ENCODE measurements at places on chromosomes 6 and 20.

DNA sequence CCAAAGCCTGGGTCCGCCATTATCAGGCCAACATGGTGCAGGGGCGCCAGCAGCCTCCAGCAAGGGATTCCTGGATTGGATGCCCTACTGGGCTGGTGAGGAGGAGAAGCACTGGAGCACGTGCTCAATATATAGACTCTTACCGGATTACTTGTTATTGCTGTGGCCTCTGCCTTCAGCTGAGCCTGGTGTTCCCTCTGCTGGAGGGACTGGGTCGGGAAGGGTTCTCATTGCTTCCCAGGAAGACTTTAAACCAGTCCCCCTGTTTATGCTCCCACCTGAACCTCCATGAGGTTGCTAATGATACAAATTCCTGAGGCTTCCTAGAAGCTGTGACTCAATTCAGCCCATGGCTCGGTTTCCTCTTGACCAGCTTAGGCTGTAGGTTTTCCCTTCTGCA lies 186.7 kb upstream of the ARID1B start:
- no peak for DNase-seq

DNA sequence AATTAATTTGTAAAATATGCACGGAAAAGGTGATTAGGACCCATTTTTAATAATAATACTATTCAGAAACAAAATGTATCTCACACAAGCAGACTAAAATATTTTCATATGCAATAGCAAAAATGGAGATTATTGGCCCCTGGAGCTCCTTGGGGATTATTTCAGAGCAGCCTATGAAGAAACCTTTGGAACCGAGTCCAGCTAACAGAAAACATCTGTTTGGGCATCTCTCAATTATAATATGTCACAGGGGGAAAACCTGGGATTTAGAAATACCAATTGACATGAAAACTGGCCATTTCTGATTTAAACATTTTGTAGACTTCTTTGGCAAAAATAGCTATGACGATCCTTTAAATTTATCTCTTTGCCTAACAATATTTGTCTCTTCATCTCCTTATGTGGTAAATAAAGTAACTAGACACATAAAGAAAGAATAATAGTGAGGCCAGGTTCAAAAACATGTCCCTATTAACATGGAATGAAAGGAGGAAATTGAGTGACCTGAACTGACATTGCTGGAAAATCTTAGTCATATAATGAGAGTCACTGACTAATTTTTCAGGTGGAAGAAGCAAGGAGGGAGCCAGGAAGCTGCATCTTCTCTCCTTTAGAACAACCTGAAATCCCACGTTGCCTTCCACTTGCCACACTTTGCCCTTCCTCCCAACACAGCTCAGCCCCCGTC lies 199.0 kb downstream of the SOD2 start:
- no peak for DNase-seq

DNA sequence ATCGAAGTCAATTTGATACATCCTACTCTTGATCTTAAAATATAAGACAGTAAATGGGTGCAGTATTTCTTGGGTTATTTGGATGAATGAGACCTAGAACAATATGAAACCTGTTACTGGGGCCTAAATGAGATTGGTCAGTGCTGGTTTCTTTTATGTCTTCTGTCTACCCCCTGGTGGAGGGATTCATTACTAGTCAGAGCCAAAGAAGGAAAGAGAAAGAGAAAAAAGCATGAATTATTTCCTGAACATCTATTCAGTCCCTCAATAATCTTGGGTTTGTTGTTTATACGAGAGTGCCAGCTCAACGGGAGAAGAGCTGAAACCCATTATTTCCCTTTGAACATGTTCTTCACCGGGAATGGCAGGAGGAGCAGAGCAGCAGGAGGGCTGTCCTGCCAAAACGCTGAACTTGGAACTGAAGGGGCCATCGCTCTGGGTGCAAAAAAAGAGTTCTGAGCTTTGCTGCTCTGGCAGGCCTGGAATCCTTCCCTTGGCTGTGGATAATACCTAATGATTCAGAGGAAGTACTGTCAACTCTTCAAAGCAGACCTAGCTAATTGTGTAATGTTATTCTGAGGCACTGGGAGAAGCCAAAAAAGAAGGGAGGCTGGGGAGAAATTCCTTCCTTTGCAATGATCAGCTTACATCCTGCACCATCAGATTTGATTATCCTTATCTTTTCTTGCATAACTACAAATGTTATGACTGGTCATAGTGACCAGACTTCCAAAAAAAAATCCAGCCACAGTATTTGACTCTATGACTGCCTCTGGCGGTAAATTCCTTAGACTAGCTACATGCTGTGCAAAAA lies 72.0 kb downstream of the BLOC1S5 start:
- no peak for DNase-seq

GRCh38 chr6:6663421-6664135 lies 75.1 kb downstream of the LY86 start:
- no peak for DNase-seq

GRCh38 chr6:26367114-26367513 lies 2.1 kb downstream of the BTN3A2 start:
- DNase-seq: no peak

DNA sequence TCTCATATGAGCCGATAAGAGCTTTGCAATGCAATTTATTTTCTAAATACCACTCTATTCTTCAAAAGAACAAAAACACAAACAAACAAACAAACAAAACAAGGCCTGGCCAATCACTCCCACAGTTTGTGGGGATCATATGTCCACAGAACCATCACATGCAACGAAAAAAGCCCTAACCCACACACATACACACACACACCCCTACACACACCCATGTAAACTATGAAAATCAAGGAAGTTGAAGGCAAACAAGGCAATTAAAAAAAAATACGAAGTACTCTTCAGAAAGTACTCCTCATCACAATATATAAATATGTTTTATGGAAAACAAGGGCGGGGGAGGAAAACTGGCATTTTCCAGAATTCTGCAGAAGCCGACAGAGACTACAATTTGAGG lies 66.2 kb upstream of the PTGIS start:
- DNase-seq: no peak

- DNase-seq: no peak
Measured at GRCh38 chr6:41454189-41454789, 91.9 kb upstream of the FOXP4 start.

Data from T-helper 9 cell (primary cell).